T-helper 2 cell treated with Interferon-gamma antibody and Interleukin-4, amounts not matched to agents 100 ng/mL and 5 ng/mL, for 36 hours (primary cell): ENCODE measurements at places on chromosomes 12 and 14. TPM values are rescaled to one million over a fixed set of nuclear protein-coding genes. Genes with fewer than 3 reads are reported as not detected.

Gene TXNRD1
- total RNA-seq = 97.4 and 108 TPM in 2 replicates

Gene TRIM9
- 0.16 and 0.18 TPM in 2 replicates for total RNA-seq

Gene PTPRQ
- total RNA-seq = not detected in 2 replicates

Gene KRT78
- not detected in 2 replicates for total RNA-seq
